ENCODE measurements at places on chromosomes 16 and 17. TPM values are rescaled to one million over a fixed set of nuclear protein-coding genes. Genes with fewer than 3 reads are reported as not detected.

SPAG5 gene
- total RNA-seq: 99.2 TPM

DNA sequence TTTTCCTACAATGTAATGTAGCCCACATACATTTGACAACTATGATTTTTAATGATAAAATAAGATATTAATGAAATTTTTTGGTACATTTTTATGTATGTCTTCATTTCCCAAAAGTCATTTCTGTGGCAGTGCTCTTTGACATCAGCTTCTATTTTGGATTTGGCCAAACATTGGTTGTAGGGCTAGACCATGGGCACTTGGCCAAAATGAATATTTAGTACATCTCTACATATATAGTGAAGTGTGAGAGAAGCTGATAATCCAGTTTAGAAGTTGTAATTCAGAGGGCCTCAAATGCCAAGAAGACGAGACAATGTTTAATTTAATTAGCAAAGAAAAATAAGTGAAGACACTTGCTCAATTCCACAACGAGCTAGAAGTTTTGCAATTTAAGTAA is 724.9 kb upstream of the SOX9 start:
- no peak for DNase-seq

P2RX1 gene
- not detected for total RNA-seq

EVI2A gene
- total RNA-seq: 0.29 TPM

DNA sequence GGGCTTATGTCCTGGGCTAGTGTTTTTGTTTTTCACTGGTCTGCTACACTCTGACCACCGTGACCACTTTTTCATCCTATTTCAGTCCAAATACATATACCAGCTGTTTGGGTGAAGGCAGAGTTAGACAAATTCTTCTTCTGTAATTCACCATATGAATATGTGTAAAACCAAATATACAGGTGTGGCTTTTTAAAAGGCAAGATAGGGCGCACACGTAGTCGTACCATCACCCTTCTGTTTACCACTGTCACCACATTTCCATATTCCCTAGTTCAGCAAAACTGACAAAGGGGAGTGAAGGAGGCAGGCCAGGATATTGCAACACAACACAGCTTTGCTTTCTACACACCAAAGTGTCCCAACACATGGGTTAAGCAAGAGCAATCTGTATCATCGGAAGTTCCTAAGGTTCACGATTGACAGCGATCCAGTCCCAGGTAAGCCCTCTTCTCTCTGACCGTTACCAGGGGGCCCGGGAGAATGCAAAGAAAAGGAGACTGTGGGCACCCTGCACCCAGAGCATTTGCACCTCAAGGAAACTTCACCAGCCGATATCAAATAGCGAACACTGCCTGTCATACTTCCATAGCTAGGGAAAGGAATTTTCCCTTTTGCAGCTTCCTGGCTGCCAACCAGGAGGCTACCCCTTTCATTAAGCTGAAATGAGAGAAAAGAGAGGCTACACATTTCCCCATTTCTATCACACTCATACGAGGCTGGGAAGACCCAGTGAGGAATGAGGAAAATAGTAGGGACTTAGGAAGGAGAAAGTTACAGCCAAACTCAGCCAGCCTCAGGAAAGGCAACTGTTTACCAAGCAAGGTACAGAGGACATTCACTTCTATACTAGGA is 23.1 kb downstream of the CREBBP start:
- DNase-seq: peak; percentile 57

ADPRM gene
- total RNA-seq: 5.7 TPM

DNA sequence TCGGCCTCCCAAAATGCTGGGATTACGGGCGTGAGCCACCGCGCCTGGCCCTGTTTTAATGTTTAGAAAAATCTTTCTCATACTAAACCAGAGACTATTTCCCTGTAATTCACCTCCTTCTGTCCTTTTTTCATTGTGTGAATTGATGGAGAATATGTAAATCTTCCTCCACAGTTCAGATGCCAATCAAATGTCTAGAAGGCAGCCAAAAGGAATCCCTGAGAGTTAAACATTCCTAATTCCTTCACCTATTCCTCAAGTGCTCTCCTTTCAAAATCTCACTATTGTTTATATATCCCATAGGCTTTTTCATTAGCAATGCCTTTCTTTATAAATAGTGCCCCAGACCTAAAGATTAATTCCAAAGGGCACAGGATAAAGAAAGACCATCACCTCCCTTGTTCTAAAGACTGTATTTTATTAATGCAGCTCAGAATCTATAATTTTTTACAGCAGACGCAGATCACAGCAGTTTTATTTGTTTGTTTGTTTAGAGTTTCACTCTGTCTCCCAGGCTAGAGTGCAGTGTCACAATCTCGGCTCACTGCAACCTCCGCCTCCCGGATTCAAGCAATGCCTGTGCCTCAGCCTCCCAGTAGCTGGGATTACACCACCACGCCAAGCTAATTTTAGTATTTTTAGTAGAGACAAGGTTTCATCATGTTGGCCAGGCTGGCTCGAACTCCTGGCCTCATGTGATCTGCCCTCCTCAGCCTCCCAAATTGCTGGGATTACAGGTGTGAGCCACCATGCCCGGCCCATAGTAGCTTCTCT is 30.5 kb downstream of the COPZ2 start:
- DNase-seq: no peak

DNA sequence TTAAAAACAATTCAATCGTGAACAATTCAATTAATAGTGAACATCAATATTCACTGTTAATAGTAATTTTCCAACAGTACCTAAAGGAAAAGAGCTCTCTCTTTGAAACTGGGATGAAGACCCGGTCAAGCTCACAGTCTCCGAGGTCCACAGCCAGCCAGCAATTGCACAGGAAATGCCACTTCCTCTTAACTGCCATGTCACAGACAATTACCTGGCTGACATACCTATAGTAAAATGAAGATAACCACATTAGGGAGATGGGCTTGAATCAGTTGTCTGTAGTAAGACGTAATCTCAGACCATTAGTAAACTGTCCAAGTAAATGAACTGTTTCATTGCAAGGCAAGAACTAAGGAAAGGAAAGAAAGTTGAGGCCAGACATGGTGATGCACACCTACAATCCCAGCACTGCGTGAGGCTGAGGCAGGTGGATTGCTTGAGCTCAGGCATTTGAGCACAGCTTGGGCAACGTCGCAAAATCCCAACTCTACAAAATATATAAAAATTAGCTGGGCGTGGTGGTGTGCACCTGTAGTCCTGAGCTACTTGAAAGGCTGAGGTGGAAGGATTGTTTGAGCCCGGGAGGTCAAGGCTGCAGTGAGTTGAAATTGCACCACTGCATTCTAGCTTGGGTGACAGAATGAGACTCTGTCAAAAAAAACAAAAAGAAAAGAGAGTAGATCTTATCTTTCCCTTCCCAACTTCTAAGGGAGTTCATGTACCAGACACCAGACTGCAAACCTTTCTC is 36.9 kb downstream of the PKD1L3 start:
- no peak for DNase-seq

- DNase-seq: no peak
Observed at GRCh38 chr16:554297-554621, 5.9 kb upstream of the PRR35 start.

DNA sequence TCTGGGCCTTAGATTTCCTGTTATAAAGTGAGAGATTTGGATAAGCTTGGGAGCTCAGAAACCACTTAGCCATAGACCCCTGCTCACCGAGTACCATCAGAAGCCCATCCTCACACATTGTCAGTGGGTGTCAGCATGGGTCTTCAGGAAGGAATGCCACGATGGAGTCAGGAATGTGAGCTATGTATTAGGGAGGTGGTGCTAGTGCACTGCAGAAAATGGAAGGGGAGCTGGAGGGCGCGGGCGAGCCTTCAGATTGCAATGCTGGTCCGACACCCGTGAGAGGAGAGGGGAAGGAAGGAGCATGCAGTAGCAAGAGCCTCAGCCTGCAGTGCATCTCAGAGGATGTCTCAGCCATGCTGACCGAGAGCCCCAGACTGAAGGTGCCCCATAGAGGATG is 294.5 kb downstream of the FOXL1 start:
- no peak for DNase-seq

- no peak for DNase-seq
Observed at GRCh38 chr17:43576563-43577229, 30.6 kb upstream of the ETV4 start.

CENPN gene
- total RNA-seq: 91.8 TPM

DNA sequence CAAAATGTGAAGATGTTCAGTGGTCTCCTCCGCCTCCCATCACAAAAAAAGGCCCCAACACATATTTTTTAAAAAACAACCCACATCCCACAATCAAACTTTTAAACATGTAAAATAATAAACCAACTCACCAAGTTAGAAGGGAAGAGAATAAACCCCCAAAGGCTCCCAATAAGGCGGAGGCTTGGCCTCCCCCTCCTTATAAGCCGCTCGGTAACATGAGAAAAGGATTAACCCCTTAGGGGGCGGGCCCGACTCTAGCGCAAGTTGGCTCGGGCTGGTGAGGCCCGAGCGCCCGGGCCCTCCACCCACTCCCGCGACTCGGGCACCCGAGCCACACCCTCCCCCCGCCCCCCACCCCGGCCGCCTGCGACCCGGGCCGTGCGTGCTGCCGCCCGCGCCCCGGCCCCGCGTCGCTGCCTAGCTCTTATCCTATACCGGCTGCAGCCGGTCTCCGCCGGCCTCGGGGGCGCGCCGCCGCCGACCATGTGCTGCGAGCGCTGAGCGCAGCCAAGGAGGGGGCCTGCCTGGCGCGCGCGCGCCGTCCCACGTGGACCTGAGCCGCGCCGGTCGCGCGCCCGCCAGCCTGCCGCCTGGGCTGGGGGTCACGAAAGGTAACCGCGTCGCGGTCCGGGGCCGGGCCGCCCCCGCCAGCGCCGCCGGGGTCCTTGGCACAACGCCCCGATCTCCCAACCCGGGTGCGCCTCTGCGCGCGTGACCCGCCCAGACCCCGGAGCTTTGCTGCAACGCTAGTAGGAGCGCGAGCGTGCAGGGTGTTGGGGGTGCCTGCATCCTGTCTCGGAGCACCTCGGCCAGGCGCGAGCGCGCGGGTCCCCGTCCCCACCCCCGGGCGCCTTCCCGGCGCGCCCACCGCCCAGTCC is at the start of the genes ARSG and SLC16A6:
ARSG (plus strand) TSS at position 541 of the 881 bp plus-strand sequence. CDS start 15,999 bp downstream, outside the sequence.
SLC16A6 (minus strand) TSS at position 173 of the 881 bp plus-strand sequence. CDS start 12,807 bp downstream, outside the sequence.
- DNase-seq: no peak

DNA sequence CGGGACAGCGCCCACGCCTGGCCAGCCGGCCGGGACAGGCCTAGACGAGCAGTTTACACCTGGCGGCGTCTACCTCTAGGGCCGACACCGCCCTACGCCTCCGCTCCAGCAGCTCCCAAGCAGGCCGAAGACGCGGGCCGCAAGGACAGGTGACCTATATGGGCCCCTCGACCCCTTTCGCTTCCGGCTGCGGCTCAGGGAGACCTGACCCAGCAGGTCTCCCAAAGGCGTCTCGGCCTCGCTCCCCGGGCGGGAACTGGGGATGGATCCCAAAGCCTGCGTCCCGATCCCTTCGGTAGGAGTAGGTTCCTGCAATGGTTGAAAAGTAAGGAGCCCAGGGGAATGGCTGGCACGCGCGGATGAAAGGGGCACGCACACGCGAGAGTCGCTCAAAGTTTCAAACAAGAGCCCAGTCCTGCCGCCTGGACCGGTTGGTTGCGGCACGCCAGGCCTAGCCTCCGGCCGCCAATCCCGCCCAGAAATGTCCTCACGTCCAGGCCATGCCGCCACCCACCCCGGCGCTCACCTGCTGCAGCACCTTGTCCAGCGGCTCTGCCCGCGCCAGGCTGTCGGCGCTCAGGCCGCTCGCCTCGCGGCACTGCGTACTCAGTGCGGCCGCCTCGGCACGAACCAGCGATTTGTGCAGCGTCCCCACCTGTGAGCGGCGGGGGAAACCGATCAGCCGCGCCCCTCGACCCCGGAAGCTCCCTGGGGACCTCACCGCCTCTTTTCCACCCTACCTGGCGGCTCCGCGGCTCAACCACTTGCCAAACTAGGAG is 630 bp downstream of the ESRP2 start:
- DNase-seq: no peak

TBC1D28 gene
- not detected for total RNA-seq

SKAP1 gene
- total RNA-seq: 11.4 TPM
